GM12865 (cell line): ENCODE measurements at places on chromosomes 16 and 17.
A peak's percentile ranks its signal among the peaks of the same experiment; 100 is the strongest.

- DNase-seq = no peak
Measured at GRCh38 chr16:88772871-88773811, 11.9 kb downstream of the PIEZO1 start.

GRCh38 chr16:69301187-69301586, 10.0 kb upstream of the VPS4A start:
- DNase-seq = no peak

DNA sequence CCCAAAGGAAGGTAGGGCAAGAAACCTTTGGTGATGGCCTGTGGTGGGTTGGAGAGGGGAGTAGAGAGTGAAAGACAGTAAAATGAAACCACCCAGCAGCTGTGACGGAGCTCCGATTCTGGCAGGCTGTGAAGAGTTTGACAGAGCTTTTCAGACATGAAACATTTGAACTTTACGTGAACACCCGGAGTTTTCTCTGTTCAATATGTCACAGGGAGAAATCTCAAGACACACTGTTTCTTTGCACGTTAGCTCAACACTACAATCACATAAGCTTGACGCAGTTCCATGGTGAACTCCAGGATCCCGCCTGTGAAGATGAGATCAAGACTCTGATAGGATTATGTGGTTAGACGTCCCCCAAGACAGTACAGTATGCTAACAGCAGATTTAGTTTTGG, 79.6 kb upstream of the CDH11 start:
- DNase-seq = no peak

- no peak for DNase-seq
Measured at GRCh38 chr16:82972331-82972919, 345.7 kb downstream of the CDH13 start.

- DNase-seq = no peak
Measured at GRCh38 chr16:81913222-81913621, 98.0 kb downstream of the SDR42E1 start.

GRCh38 chr16:25291580-25291979, 33.9 kb upstream of the ZKSCAN2 start:
- no peak for DNase-seq

DNA sequence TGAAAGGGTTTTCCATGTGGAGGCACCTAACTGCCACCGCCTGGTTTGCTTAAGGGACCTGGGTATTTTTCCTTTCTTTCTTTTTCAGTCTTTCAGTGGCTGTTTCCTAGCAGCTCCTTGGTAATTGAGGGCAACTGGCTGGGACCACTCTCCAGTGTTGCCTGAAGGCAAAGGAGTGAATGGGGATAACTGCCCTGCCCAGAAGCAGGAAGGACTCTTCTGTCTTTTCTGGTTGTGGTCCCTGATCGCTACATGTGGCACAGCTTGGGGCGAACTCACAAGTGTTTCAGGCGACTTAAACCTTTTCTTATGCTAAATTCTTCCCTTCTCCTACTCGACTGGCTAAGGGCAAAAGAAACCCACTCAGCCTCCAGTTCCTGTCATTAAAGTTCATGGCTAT, 10.1 kb upstream of the TMEM98 start:
- no peak for DNase-seq

DNA sequence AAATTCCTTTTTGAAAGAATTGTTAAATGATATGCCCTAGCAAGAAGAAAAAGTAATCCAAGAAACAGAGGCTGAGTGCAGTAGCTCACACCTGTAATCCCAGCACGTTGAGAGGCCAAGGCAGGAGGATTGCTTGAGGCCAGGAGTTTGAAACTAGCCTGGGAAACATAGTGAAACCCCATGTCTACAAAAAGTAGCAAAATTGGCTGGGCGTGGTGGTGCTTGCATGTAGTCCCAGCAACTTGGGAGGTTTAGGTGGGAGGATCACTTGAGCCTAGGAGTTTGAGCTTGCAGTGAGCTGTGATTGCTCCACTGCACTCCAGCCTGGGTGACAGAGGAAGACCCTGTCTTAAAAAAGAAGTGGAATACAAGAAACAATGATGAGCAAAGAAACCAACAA, 56.1 kb downstream of the NT5M start:
- no peak for DNase-seq

DNA sequence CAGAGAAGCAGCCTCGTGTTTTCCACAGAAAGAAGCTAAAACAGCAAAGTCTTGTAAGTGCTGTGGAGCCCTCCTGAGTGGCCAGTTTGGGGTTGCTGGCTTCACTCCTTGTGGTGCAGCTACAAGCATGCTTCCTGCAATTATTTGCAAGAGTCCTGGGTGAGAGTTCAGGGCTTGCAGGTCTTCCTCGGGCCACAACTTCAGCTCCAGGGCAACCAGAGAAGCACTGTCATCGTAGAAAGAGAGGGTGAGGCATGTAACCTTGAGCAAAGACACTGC, 37.9 kb downstream of the SHISA6 start:
- DNase-seq = no peak

- no peak for DNase-seq
Measured at GRCh38 chr17:41992576-41992975, 24.7 kb downstream of the DNAJC7 start.

DNA sequence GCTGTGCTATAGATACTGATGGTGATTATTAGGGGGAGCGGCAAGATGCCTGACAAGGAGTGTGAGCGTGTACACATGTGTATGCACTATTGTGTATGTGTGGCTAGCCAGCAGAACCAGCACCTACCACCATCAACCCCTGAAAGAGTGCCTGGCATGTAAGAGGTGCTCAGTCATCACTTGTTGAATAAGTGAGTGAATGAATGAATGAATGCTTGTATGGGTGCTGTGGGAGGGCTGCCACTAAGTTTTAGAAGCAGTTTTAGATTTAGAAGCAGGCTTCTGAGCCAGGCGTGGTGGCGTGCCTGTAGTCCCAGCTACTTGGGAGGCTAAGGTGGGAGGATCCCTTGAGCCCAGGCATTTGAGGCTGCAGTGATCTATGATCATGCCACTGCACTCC, 37.0 kb downstream of the RAB11FIP4 start:
- no peak for DNase-seq

DNA sequence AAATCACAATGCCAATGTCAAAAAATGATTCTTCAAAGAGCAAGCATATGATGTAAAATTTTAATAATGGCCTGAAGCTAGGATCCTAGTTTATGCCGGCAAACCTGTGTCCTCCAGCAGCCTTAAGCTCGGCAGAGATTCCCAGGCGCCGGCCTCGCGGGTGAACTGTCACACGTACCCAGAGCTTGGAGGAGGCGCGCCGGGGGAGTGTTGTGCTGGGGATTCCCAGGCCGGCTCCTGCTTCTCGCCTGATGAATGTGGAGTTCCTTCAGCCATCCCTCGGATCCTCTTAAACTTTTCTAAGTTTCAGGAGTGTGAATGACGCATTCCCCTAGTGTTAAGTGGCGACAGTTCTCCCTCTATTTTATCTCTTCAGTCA, 19.1 kb upstream of the NTN1 start:
- DNase-seq = no peak

DNA sequence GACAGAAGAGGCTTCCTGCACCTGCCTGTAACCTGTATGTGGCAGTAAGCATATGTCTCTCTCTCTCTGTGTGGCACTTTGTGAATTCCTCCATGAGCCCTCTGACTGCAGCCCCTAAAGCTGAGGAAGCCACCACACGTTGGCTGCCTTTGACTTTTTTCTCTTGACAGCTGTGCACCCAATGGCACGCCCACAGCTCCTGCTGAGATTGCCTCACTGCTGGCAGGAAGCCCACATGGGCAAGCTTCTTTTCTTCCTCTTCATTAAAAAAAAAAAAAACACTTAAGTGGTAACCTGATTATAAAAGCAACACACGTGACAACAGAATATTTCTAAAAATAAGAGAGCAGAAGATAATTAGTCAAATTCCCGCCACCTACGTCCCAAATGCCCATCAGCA, 34.0 kb upstream of the PIRT start:
- DNase-seq = no peak

- no peak for DNase-seq
Measured at GRCh38 chr17:69573396-69573795, 158.9 kb downstream of the MAP2K6 start.

DNA sequence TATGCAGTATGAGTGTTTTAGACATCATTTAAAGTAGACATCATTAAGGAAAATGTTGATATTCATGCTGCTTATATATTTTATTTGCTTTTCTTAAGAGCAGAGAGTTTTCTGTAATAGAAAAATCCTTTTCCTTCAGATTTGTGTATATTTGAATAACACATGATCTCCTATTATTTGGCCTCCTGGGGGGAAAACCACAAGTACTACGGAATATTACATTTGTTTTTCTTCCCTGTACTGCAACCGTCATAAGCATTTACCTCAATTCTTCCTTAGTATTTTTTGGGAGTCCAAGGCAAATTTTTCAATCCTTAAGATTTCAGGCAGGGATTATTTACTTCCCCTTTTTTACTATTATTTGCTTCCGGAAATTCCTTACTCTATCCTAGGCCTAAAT, 6.0 kb downstream of the RSPRY1 start:
- no peak for DNase-seq

DNA sequence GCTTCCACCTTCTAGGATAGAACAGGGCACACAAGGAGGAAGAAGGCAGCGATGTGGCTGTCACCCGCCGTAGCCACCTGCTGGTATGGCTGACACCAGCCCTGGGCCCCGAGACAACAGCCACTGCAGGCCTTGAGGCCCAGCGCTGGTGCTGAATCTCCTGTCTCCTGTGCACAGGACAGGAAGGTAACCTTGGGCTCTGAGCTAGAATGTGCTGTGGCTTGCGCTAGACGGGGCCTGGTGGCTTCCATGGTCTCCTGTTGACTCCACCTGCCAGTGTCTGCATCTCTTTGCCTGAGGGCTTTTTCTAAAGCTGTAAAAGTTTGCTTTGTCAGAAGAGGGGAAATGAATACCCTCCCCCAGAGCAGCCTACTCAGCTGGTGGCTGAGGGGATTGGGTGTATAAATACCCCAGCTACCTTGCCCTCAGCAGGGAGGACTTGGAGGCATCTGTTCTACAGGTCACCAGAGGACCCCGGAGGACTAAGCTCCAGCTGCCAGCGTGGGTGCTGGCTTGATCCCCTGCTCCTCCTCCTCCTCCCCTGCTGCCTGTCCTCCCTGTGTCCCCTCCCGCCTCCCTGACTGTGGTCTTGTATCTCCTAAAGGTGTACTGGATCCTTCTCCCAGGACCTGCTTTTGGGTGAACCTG, 76.1 kb upstream of the SDK2 start:
- peak; percentile 18 for DNase-seq

DNA sequence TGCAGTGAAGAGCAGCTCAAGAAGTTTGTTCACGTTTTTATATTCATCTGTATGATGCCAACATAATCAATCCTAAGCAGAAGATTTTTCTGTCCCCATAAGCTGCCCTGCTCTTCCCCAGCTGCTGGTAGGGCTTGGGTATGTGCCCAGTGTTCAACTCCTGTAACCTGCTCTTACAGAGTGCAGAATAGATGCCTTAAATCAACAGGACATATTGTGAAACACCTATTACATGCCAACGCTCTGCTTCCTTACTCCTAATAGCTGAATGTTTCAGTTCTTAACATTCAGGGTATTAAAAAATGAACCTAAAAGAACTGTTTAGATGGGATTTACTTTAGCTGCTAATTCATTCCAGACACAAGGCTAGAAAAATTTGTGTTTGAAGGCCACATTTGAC, 190.9 kb downstream of the HS3ST3A1 start:
- no peak for DNase-seq

DNA sequence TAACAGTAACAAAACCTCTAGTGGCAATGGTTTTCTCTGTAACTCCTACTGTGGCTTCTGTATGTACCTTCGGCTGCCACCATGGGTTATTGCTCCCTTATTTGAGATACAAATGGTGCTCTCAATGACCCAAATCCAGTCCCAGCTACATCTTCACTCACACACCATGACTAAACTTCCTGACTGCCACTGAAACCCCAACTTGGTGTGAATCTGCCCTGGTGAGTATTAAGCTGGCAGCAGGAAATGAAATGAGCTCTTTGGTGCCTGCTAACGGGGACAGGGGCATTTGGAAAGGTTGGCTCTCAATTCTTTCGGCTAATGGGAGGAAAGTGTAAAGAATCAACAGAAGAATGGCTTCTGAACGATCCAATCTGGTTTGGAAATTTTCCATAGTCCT, 7.5 kb upstream of the SLC35B1 start:
- DNase-seq = no peak

GRCh38 chr17:4772235-4772613, 538 bp downstream of the TM4SF5 start:
- no peak for DNase-seq

DNA sequence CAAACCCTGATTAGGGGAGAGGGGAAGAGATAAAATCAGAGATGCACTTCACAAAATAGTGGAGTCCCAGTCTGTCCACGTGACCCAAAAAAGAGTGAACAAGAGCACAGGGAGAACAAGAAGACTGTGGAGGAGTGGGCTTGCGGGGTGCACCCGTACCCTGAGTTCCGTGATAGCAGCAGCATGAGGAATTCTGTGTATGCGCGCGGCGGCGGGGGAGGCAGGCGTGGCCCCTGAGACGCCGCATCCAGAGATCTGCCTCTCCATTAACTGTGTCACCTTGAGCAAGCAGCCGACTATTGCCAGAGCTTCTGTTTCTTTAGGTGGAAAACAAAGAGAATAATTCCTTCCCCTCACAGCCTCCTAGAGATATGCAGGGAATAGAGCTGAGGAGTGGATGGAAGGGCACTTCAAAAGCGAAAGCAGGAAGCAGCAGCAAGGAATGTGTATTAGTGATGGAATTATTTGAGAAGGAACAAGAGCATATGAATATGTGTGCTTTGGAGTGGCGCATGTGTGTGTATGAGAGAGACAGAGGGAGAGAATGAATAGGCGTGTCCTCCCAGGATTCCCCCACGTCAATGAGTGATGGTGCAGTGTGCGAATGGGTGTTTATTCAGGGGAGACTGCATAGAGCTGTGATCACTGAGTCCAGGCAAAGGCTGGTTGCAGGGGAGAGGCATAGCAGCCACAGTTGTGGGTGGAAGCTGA, 10.4 kb upstream of the SOX9 start:
- DNase-seq = no peak

GRCh38 chr17:37090941-37091340, 142.2 kb downstream of the AATF start:
- DNase-seq = no peak
